ENCODE measurements at places on chromosomes 13 and 19. TPM values are rescaled to one million over a fixed set of nuclear protein-coding genes. Genes with fewer than 3 reads are reported as not detected.

The BRCA2 gene
- 18.4 TPM for total RNA-seq

The TMEM150B gene
- total RNA-seq, result 0.93 TPM

The FGF14 gene
- total RNA-seq, result not detected

The CEACAM7 gene
- not detected for total RNA-seq

The B3GNT8 gene
- 1.1 TPM for total RNA-seq

The ZNF154 gene
- total RNA-seq, result 8.5 TPM

The OR7C1 gene
- total RNA-seq, result not detected

The COL5A3 gene
- total RNA-seq, result 0.05 TPM

The ACP5 gene
- 29.0 TPM for total RNA-seq

The NBEA gene
- 0.61 TPM for total RNA-seq

The KISS1R gene
- total RNA-seq, result 1.1 TPM

The NKPD1 gene
- 0.22 TPM for total RNA-seq

Measured in T-helper 1 cell treated with Interleukin-12 subunit alpha and Interleukin-12 subunit beta and Interleukin-4 antibody, amounts not matched to agents 30 ng/mL and 1 ng/mL, for 36 hours (primary cell).